ENCODE measurements at places on chromosomes 11 and 22.
A peak's percentile ranks its signal among the peaks of the same experiment; 100 is the strongest.

DNA sequence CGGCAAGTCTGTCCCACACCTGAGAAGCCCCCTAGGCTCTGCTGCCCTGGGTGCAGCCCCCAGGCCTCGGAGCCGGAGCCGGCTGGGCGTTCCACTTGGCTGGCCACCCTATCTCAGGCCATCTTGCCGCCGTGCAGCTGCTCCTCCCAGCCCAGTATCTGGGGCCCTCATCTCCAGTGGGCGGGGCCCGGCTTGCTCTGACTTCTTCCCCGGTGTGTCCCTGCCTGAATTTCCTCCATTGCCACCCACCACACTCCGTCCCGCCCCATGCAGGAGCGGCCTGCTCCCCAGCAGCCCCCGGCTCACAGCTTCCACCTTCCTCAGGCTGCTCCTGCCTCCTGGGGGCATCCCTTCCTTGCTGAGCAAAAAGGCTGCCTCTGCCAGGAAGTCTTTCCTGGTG is 46.6 kb downstream of the WNT7B start:
- no peak for DNase-seq

- DNase-seq: no peak
Observed at GRCh38 chr11:3228445-3228829, 3.8 kb downstream of the MRGPRE start.

- DNase-seq: no peak
Observed at GRCh38 chr11:46438211-46438610, 46.6 kb upstream of the CHRM4 start.

DNA sequence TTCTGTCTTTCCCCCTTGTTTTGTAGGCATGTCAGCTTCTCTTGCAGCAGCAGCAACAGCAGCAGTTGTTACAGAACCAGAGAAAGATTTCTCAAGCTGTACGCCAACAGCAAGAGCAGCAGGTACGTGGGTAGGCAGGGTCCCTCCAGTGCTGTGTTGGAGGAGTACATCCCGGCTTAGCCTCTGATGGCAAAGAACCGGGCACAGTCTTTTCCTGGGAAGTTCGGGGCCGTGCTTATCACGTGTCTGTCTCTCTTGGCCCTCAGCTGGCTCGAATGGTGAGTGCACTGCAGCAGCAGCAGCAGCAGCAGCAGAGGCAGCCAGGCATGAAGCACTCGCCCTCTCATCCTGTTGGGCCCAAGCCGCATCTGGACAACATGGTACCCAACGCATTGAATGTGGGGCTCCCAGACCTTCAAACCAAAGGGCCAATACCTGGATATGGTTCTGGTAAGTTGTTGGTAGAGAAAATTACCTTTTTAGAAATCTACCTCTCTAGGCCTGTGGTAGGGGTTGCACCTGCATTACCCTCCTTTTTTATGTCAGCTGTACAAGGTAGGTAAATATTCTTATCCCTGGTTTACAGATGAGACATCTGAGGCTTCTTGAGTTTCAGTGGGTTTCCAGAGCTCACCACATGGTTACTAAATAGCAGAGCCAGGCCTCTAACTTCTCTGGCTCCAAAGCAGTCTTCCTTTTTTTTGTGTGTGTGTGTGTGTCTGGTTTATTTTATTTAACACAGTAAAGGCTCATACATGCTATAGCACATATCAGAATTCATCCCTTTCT is 45.2 kb upstream of the ADSL start:
- no peak for DNase-seq

- DNase-seq: no peak
Observed at GRCh38 chr11:7062534-7062933, 26.3 kb upstream of the RBMXL2 start.

DNA sequence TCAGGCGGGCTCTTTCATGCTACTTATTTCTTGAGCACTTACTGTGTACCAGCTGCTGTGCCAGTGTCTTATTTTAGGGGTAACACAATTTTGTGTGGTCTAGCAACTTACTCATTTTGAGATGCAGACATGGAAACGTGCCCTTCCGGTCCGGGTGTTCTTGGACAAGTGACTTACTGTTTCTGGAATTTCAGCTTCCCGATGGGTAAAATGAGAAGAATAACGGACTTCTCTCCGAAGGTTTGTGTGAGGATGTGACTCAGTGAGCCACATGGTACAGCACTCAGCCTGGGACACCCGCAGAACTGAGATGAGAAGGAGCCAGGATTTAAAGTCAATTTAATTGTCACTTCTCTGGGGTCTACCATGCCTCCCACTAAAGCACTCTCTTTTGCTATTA is 114.5 kb upstream of the SYT13 start:
- DNase-seq: no peak

DNA sequence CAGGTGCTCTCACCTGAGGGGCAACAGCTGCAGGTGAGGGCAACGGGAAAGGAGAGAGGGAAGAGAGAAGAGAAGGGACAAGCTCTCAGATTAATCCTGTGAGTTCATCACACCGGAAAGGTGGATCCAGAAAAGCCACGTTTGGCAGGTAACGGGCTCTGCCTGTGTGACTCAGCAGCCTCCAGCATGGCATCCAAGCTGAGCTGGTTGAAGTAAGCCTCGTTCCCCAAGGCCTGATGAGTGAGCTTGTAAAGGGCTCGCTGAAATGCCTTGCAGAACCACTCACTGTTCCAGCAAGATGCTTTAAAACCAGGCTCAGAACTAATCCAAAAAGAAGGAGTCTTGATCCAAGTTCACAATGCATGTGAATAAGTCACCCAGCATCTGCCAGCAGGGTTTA is 206.9 kb upstream of the TMEM45B start:
- DNase-seq: no peak

GRCh38 chr22:19360300-19360792 is 68.8 kb upstream of the CLTCL1 start:
- no peak for DNase-seq

DNA sequence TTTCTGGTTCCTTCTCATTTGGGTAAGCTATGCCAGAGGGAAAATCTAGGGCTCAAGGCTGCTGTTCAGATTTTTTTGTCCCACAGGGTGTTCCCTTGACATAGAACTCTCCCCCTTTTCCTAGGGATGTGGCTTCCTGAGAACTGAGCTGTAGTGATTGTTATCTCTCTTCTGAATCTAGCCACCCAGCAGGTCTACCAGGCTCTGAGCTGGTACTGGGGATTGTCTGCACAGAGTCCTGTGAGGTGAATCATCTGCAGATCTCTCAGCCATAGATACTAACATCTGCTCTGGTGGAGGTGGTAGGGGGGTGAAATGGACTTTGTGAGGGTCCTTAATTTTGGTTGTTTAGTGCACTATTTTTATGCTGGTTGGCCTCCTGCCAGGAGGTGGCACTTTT is 167.3 kb upstream of the PGR start:
- DNase-seq: no peak

- DNase-seq: peak; percentile 67
Observed at GRCh38 chr11:106466521-106467080, 389.1 kb downstream of the AASDHPPT start.

DNA sequence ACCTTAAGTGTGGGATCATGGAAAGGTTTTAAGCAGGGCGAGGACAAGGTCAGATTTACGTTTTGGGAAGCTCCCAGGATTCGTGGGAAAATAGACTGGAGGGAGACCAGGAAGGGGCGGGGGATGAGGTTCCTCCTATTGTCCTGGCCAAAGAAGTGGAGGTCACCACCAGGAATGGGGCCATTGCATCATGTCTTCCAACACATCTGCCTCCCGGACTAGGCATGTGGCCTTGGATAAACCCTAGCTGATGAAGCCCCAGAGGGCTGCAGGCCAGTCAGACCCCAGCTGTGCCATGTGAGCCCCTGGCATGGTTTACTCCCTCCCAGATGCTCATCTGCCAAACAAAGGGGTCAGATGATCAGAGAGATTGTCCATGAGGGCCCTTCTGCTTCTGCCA is 11.5 kb upstream of the YWHAH start:
- DNase-seq: no peak

GRCh38 chr11:17611049-17611448 is 64.0 kb downstream of the OTOG start:
- no peak for DNase-seq

DNA sequence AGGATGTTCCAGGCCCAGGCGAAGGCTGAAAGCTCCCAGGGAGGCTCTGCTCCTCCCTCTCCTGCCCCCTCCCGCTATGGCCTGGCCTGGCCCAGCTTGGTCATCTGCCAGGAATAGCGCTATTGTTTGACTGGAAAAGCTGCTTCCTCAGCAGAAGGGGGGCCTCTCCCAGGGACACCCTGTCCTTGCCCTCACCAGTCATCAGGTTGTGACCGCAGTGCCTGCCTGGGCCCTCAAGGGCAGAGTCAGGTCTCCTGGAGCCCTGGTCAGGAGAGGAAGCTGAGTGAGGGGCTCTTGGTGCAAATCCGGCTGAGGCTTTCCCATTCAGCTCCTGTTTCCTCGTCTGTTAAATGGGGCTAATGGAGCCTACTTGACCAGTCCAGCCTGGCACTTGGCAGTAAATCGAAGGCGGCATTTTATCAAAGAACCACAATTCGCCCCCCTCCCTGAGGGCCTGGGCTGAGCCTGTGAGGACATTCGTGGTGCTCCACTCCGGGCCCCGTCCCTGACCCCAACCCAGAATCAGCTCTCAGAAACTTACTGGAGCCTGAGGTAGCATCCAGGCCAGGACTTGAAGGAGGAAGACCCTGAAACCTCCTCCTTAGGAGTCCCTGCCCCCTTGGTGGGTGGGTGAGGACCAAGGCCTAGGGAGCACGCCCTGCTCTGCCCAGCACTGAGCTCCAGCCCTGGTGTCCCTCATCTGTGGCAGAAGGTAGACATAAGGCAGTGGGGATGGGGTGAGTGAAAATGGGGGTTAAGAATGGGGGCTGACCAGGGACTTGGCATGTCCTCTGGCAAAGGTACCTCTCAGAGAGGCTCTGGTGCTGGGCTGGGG is 2.0 kb upstream of the CASTOR1 start:
- DNase-seq: peak; percentile 17

DNA sequence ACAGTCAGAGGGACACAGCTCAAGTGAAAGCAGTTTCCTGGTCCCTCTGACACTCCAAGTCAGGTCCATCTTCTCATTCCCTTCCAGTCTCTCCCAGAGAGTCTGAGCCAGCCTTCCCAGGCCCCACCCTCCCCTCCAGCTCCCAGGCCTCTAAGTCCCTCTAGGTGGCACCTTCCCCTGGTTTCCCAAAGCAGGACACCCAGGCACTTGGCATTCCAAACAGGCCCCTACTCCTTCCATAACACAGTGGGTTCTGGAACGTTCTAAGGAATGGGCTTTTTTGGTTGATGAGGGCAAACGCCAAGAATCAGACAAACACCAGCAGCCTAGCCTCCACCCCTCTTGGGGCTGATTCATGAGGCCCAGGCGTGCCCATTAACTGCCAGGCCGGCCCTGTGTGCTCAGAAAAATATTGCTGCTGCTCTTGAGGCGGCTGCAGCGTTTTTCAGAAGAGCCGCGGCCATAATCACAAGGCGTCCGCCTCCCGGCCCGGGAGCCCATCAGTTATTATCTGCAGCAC is 418.7 kb downstream of the SOX6 start:
- no peak for DNase-seq

GRCh38 chr11:46504817-46505613 is 88.8 kb downstream of the AMBRA1 start:
- no peak for DNase-seq
